ENCODE measurements at places on chromosomes 16 and 17.

GRCh38 chr16:52499060-52499440, 47.9 kb downstream of the TOX3 start:
- no peak for DNase-seq

- no peak for DNase-seq
These were observed 1.3 kb upstream of the DNAI2 start for GRCh38 chr17:74272731-74273201.

GRCh38 chr16:89845417-89845816, 17.1 kb downstream of the SPIRE2 start:
- no peak for DNase-seq

GRCh38 chr17:1487939-1488825, 4.3 kb downstream of the MYO1C start:
- DNase-seq: peak; percentile 93

GRCh38 chr17:75475144-75475835, 18.9 kb downstream of the TMEM94 start:
- no peak for DNase-seq

All from EL (cell line).